ENCODE measurements at places on chromosomes 11 and 22.

GRCh38 chr11:57172031-57172430, 9.7 kb upstream of the LRRC55 start:
- no peak for DNase-seq

DNA sequence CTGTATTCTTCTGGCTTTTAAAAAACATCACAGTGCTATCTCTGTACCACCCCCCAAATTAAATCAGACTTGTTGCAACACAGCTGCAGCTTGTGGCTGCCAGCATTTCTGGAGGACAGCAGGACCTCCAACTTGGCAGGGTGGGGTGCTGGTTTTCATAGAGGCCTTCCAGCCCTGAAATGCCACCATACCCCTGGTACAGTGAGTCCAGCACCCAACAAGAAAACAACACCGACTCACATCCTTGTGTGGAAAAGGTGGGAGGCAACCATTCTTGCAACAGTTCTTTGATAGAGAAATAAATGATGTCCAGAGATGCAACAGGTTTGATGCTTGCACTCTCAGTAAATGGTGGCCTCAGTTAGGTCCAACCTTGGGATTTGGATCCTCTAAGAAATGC, 96.0 kb downstream of the ABTB2 start:
- DNase-seq, result no peak

GRCh38 chr11:75465701-75466531, 32.9 kb upstream of the KLHL35 start:
- no peak for DNase-seq

DNA sequence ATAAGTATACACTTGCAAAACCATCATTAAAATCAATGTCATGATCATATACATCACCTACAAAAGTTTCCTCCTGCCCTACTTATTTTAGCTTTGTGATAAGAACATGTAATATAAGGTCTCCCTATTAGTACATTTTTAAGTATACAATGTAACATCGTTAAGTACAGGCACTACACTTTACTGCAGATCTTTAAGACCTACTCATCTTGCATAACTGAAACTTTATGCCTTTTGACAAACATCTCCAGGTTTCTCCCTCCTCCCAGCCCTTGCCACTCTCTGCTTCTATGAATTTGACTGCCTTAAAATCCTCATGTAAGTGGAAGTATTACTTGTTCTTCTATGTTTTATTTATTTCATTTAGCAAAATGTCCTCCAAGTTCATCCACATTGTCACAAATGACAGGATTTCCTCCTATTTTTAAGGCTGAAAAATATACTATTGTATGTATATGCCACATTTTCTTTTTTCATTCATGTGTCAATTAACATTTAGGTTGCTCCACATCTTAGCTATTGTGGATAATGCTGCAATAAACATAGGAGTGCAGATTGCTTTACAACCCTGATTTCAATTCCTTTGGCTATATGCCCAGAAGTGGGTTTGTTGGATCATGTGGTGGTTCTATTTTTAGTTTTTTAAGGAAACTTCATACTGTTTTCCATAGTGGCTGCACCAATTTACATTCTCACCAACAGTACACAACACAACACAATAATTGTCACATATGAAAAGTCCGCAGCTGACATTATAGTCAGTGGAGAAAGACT, 471.1 kb upstream of the ANO3 start:
- DNase-seq, result no peak

DNA sequence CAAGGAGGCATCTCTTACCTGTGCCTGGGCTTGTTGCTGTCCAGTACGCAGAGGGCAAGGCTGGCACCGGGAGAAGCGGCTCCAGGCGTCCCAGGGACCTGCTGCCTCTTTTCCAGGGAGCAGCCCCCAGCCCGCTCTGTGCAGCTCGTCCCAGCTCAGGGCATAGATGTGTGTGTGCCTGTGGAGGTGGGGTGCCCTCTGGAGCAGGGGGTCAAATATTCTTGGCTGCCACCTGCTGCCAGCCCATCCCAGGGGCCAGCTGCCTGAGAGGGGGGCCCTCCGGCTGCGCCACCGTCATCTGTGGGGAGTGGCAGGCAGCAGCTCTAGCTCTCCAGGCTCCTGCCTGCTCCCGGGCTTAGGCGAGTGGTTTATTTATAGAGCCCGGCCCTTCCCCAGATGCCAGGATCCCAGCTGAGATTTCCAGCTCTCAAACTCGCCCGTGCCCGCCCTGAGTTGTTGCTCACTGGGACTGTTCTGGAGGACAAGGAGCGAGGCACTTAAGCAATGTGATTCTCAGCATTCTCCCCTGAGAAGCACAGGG, 87.5 kb downstream of the RTL6 start:
- DNase-seq, result peak; percentile 37

- DNase-seq, result no peak
Measured at GRCh38 chr11:115360186-115360824, 143.9 kb downstream of the CADM1 start.

DNA sequence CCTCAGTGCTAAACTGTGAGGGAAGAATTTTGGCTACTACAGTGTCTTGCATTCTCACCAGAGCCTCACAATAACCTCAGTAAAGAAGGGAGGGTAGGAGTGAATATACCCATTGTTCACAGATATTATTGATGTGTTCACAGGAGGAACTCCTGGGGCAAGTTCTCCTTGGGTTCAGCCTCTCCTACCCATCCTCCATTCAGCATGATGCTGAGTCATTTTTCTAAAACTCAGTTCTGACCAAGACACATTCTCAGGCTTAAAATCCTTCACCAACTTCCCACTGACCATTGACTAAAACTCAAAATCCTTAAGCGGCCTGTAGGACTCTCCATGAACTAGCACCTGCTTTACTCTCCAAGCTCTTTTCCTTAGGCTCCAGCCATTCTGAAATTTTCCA, 48.7 kb downstream of the SYTL2 start:
- DNase-seq, result no peak

GRCh38 chr22:44658311-44658953, 43.6 kb upstream of the PRR5 start:
- no peak for DNase-seq

GRCh38 chr11:44943118-44943517, 7.6 kb downstream of the TP53I11 start:
- DNase-seq, result no peak

- no peak for DNase-seq
Measured at GRCh38 chr22:39498368-39498767, 3.7 kb upstream of the MIEF1 start.

DNA sequence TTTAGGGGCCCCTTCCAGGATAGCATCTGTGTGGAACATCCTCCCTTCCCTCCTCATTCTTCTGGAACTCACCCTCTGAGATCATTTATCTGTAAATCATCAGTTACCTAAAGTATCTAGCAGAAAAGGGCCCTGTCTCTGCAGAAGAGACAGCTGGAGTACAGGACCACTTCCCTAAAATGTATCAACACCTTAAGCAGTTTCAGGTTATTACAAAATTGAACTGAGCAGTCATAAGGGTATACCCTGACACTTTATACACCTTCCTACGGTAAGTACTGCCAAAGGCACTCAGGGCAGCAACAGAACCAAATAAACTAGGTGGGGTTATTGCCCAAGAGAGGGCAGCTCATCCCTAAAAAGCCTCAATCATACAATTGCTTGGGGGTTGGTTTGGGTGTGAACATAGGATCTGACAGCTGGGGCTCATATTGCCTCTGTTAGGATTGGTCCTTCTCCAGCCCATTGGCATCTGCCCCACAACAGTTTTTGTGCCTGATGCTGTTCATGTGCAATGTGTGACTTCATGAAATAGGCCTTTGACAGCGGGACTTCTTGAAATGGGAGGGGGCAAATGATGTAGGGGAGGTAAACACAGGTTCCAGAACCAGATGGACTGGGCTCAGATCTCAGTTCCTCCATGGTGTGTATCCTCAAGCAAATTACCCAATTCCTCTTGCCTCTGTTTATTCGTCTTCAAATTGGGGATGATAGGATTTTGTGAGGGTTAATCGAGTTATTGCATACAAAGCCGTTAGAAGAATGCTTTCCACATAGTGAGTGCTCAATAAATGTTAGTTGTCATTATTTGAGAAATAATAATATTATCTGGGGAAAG, 2.9 kb downstream of the POU2AF3 start:
- no peak for DNase-seq

DNA sequence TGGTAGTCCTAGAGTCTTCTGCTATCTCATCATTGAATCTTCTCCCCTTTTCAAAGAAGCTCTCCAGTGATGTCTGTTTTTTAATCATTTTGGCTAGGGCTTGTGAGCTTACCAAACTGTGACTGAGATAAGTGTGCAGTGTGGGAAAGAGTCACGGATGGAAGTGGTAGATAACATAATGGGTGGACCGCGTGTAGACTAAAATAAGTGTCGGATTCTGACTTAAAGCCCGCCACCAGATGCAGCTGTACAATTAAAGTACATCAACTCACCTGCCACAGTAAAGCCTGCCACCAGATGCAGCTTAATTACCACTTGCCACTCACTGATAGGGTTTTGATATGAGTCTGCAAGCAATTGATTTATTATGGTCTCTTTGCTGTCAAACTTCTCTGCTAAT, 581.5 kb downstream of the LRRC4C start:
- no peak for DNase-seq

- DNase-seq, result peak; percentile 98
Measured at GRCh38 chr11:118930094-118930712, 4.5 kb upstream of the BCL9L start.

DNA sequence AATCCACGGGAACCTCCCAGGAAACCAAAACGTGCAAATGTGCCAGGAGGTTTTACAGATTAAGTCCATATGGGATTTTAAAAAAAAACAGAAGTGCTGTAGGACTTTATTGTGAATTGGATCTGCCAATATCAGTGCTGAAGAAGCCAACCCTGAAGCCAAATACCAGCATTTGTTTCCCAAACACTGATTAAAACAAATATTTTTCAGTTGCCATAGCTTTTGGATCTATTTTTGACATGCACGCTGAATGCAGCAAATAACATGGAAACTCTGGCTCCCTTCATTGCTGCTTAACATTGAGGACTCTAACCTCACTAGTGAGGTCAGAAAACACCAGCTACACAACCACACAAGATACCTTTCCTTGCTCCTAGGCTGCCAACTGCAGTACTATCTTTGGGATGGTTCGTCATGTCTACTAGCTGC, 28.4 kb upstream of the SIK2 start:
- no peak for DNase-seq

DNA sequence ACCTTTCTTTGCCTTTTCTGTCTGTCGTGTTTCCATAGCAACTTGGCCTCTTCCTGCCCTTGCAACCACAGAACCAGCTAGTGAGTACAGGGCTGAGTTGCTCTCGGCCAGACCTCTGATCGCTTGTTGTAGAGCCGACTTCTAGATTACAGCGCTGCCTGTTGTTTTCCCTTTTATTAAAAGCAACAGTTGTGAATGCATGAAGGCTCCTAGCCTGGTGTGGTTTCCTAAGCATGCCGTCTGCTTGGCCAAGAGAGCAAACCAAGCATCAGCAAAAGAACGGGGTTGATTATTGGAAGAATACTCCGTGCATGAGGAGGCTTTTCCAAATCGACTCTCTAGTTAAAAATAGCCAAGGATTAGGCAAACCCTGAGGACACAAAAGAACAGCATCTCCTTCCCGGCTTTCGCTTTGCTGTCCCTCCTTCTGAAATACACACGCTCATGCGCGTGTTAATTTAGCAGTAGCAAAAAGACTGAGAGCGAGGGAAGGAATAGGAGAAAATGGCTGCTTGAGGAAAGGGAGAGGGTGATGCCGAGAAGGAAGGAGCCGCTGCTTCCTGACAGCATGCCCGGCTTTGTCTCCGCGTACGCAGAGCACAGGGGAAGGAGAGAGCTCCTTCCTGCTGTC, 71.5 kb upstream of the TTC12 start:
- DNase-seq, result no peak

- peak; percentile 75 for DNase-seq
Measured at GRCh38 chr11:103850419-103851165, 185.8 kb upstream of the DDI1 start.
